ENCODE measurements at places on chromosomes 4 and X.

GRCh38 chr4:7424553-7425111 is 10.1 kb downstream of the PSAPL1 start:
- no peak for DNase-seq

- DNase-seq, result no peak
Observed at GRCh38 chrX:108177351-108178142, 86.0 kb downstream of the ATG4A start.

DNA sequence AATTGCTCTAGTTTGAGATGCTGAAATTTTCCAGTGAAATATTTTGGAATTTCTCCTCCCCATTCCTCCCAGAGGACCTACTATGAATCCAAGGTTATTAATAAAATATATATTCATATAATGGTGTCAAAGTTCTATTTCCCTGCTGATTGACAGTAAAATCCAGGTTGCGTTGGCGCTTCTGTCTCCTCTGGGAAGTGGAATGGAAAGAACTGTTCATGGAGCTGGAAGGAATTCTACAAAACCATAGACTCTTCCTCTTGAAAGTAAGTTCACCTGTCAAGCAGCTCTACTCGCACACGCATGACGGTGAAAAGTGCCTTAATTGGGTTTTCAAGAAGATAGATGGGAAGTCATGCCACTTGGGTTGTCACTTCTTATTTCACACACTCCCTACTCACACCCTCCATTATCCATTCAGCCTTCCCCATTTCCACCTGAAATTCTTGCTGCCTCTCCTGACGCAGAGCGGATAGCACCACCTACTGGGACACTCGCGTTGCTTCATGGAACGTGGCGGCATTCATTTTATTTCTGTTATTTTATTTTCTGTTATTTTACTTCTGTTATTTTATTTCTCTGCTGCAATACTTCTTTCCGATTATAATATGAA is 351.6 kb downstream of the NLGN4X start:
- DNase-seq, result no peak

DNA sequence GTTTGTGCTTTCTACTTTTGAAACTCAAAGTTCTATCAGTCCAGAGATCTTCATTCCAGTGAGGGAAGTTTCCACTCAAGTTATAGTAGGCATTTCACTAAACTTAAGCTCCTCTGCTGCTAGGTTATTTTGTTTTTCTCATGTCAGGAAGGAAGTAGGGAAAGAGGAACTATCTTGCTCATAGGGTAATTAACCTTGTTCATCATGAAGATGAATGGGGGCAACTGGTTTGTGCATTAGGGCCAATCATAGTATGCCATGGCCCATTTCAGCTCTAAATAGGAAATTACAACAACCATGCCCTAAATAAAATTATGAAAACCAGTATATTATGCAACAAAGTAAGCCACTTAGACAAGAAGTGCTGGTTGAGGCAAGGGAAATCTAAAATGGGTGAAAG is 804.7 kb upstream of the NDST4 start:
- no peak for DNase-seq

DNA sequence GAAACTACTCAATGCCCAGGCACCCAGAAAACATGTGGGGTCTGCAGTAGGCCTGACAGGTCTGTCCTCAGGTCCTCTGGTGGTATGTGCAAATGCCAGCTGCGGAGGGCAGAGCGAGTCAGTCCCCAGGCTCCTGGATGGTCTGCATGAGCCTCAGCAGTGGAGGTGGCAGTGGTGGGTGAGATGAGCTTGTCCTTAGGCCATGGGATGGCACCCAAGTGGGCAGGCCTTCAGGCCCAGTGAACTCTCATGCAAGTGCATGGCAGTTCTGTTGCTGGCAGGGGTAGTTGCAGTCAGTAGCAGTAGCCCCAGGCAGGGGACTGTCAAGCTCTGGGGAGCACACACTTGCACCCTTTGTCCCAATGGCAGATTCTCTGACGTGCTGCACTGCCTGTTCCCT is 106.3 kb upstream of the ANXA10 start:
- no peak for DNase-seq
